Activated CD4-positive, alpha-beta T cell treated with anti-CD3 and anti-CD28 coated beads, Interleukin-2, Interleukin-6, amounts not matched to agents 100 ng/mL and 50 ng/mL, durations not matched to agents 16 hours and 8 hours (primary cell): ENCODE measurements at places on chromosomes 1 and 21.

DNA sequence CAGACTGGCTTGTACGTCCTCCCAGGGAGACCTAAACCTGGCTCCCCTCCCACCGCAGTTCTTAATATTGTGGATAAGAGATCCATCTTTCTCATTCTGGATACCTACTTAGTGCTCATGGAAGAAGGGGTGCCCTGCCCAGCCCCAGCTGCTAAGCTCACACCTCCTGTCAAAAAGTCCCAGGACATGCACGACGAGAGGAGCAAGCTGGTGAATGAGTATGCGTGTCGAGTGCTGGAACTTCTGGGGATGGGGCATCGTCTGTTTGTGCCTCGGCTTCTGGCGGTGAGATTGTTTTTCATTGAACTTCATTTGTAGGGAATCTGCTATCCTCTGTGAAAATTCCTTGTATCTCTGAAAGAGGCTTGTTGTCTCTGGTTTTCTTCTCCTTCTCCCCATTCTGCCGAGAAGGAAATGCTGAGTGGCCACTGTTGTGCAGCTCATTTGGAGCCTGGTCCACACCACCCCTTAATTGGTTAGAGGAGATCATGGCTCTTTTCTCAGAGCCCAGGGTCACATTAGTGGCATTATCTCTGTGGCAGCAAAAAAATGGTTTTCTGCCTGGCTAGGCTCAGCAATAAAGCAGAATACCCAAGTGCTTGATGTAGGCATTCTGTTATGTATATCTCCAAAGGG lies 199.4 kb upstream of the CACYBP start:
- no peak for DNase-seq

DNA sequence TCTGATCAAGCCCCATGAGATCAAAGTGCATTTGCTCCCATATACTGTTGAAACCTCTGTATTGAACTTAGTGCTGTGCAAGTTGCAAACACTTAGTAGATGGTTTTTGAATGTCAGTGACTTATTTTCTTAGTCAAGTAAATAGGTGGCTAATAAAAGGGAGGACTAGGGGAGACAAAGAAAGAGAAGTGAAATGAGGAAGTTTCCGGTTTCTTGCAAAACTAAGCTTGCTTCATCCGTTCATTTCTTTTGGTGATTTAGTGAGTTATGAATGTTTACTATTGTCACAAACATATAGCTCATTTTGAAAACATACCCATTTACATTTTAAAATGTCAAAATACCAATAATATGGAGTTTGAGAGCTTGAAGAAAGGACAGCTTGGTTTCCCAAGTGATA lies 23.0 kb downstream of the ADAMTS5 start:
- DNase-seq: no peak

- peak; percentile 88 for DNase-seq
Measured at GRCh38 chr1:155086128-155086741, 7.6 kb downstream of the EFNA3 start.

- no peak for DNase-seq
Measured at GRCh38 chr1:230898144-230898543, 29.8 kb upstream of the C1orf198 start.

- no peak for DNase-seq
Measured at GRCh38 chr1:165836664-165837482, 9.5 kb downstream of the UCK2 start.

DNA sequence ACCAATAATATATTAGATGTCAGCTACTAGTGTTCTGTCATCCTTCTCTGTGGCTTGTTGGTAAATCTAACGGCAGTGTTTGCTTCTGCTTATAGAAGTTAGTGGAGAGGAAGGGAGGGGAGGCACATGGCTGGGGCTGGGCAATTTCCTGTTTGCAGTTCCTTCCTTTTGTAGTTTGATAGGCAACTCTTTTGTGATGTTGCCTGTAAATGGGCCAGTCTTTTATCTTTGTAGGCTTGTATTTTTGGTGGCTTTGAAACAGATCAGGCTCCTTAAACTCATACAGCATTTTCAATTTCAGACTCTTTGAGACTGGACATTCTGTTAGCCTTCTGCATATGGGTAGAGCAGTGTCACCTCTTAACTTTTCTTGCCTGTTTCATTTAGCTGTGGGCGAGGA lies 48.1 kb downstream of the CDC14A start:
- peak; percentile 69 for DNase-seq

DNA sequence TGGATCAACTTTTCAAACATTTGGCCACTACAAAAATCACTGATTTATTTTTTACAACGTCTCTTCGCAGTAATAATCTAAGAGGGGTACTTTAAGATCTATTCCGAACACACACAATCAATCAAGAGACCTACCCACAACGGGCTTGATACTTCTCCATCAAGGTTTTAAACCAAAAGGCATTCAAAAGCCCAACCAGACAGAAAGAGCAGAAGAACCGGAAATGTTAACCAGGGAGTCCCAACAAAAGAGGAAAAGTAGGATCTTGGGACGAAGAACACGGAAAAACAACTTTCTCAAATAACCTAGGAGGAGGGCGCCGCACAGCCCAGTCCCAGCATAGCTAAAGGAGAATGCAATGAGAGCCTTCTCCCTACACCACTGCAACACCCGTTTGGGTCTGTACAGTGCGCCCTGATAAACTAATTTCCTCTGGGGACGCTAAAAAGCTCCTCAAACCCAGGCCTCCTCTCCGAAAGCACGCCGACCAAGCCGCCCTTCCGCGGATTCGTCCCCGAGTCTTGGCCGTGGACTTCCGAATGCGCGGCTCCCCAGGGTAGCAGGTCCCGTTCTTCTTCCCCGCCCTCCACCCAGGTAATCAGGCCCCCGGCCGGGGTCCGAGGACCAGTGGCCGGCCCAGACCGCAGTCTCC lies 623 bp downstream of the RPL22 start:
- DNase-seq: no peak

DNA sequence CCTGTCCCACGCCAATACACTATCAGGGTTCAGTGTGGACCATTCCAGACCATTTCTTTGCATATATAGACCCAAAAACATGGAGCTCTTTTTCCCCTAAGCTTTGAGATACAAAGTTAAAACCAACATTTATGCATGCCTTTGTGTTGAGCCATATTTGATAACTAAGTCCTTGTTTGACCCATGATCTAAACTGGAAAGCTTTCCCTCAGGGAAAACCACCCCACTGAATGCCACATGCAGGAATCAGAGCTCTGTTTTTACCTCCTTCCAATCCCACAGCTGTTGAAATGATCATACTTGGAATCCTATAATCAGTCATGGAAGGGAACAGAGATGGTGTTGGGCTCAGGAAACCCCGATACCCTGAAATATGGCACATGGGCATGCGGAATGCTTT lies 14.8 kb upstream of the SLC45A1 start:
- no peak for DNase-seq

GRCh38 chr1:61078618-61079295 lies 3.6 kb upstream of the NFIA start:
- no peak for DNase-seq

DNA sequence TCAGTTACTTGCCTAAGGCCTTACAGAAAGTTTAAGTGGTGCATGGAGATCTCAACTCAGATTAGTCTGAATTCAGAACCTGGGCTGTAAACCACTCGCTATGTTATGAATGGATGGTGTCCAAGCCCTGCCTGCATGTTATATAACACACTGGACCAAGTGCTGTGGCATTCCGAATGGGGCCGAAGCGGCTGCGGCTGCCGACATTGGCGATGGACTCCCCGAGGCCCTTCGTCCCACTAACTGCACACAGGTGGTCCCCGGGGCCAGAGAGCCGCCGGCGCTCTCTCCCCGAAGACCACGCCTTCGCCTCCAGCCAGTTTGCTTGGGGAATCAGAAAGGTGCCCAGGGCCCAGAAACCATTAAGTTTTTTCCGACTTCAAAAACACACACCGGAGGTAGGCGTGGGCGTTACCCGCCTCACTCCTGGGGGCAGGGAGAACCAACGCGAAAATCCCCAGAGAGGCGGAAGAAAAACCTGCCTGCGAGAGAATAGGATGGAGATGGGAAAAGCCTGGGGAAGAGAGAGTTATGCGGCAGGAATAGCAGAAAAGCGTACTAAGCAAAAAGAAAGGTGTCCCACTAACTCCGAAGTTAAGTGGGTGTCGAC lies 579 bp upstream of the TENT5C start:
- no peak for DNase-seq

GRCh38 chr1:48001696-48002095 lies 4.5 kb upstream of the TRABD2B start:
- DNase-seq: no peak

- DNase-seq: no peak
Measured at GRCh38 chr1:21308847-21309652, 18.8 kb upstream of the ECE1 start.

DNA sequence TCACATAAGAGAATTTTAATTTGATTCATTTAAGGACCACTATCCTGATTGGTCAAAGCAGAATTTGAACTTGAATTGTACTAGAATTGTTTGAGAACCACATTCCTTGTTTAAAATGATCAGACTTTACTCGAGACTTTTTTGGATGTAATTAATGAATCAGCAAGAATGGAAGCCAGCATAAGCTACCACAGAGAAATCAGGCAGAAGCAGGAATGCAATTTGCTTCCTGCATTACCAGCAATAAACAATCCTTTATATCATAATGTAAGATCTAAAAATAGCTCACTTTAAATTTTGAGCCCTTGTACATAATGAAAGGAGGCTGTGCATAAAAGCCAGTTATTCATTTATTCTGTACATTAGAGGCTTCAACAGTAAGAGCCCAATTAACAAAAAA lies 119.8 kb upstream of the BACE2 start:
- no peak for DNase-seq

DNA sequence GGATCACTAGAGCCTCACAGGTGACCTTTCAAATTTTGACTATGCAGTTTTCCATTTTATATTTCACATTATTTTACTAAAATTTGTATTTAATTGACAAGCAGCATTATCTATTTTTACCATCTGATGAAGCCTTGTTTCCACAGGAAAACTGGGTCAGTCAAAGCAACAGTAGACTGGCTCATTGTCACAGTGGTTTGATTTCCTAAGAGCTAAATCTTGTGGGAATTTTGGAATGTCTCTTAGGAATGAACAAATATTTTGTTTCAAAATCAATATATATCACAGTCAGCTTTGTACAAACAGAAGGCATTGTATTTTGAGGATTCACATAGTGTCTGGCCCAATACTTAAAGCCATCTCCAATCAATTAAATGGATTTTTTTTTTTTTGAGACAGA lies 152.6 kb upstream of the RNPC3 start:
- no peak for DNase-seq

DNA sequence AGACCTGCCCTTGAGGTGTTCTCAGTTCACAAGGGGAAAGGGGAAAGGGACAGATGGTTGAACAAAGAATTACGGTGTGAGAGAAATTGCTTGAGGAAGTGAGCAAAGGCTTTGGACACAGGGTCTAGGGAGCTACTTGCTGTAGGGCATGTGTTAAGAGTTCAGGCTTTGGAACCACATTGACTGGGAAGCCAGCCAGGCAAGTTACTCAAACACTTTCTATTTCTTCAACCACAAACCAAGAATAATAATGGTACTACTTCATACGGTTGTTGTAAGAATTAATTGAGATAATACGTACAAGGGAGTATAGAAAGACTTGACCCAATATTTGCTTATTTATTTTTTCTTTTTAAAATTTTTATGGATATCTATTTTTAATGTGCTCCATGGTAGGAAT lies 26.6 kb downstream of the AK4 start:
- no peak for DNase-seq

GRCh38 chr1:2314273-2314802 lies 77.0 kb downstream of the MORN1 start:
- no peak for DNase-seq

DNA sequence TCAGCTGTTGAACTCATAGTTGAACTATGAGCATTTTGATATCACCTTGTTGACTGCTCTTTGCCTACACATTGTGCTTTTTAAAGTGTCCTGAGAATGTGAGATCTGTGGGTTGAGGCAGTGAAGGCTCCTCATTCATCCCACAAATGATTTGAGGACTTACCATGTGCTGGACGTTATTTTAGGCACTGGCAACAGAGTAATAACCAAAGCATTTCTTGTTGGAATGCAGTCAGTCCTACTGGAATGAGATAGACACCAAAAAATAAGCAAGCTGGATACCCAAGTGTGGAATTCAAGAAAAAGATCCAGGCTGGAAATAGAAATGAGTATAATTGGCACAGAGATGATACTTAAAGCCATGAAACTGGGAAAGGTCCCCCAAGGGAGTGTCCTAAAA lies 73.4 kb downstream of the ZP4 start:
- no peak for DNase-seq

DNA sequence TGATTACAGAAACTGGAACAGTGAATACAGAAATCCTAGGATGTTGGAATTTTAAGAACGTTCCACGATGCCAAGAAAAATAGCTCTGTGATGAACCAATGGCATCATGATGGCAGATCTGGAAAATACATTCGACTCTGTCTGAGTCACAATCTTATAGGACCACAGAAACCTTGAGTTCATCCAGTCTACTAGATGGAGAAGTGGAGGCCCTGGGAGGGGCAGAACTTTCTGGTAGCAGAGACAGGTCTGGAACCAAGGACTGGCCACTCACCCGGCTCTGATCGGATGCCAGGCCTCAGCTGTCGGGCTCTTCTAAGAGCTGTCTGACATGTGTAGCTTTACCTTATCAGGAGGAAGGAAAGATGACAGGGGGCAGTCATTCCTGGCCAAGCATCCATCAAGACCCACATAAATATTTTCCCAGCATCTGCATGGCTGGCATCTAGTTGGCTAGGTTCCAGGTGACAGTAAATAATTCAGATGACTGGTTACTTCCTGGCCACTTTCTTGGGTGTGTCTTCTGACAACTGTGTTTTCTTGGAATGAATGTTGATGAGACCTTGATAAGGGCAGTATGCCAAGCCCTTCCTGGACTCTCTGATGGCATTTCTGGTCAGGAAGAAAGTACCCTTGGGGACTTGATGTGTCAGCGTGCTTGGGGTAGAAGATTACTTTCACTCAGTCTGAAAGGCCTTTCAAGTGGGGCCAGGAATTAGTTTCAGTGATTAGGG lies 72.6 kb upstream of the TRABD2B start:
- DNase-seq: no peak

DNA sequence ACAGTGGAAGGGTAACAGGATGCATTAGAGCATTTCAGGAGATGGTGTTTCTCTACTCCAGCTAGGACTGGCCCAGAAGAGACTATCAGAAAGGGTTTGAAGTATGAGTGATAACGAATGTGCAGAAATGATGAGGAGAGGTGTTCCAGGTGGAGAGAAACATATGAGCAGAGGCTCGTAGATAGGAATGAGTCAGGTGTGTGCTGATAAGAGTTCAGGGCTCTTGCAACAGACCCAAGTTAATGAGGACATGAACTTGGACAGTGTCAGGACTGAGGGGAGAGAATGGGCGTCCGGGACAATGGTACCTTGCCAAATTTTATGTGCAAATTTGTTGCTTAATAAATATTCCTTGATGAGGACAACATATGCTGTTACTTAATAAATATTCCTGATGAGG lies 183.9 kb upstream of the NFIA start:
- DNase-seq: peak; percentile 16

- no peak for DNase-seq
Measured at GRCh38 chr1:209172286-209172685, 411.2 kb upstream of the CAMK1G start.
